ENCODE measurements at places on chromosomes 12 and 14.

DNA sequence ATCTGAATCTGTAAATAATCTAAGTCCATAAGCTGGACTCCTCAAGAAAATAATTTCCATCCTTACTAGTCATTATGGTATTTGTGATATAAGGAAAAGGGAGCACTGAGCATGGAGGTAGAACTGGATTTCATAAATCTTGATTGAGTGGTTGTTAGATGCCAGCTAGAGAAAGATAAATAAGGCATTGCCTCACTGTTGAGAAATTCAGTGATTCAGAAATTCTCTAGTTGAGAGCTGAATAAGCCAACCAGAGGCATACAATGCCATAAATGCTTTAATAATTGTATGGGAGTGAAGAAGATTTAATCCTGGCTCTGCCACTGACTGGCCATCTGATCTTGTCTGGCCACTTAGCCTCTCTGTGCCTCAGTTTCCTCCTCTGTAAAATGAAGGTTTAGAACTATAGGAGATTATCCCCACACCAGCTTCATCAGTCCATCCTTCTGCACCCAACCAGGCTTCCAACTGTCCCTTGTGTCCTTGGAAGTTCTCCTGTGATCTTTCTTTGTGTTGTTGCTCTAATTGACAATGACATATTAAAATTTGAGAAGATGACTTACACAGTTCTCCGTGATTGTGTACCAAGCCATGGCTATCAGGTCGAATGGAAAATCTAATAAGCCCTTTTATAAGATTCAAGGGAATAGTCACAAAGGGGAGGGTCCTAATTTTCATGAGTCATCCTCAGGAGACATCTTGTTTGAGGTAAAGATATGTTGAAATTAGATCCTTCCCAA lies 394.3 kb downstream of the EGLN3 start:
- no peak for DNase-seq

GRCh38 chr14:57057803-57058202 lies 210.9 kb downstream of the EXOC5 start:
- DNase-seq, result no peak

- DNase-seq, result no peak
Measured at GRCh38 chr12:129101816-129102215, 248.5 kb downstream of the GLT1D1 start.

DNA sequence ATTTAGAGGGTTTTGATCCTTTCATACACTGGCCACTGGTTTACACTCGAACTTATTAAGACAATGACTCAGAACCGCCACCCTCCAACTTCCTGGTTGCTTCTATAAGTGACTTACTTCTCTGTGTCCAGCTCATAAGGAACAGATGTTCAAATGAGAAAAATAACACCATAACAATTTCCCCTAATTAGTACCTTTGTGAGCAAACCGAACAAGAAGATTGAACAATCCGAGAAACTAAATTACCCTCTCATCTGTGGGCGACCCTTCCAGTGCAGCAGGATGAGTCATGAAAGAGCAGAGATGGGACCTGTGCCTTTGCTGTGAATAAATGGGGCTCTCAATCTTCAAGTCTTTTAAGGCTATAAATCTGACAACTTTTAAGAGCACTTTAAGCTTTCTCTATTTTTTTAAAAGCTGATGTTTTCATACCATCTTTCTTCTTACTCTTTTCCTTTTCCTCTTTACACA lies 146.8 kb upstream of the RASSF8 start:
- DNase-seq, result no peak

GRCh38 chr14:103728141-103728540 lies 12.5 kb downstream of the ZFYVE21 start:
- no peak for DNase-seq

DNA sequence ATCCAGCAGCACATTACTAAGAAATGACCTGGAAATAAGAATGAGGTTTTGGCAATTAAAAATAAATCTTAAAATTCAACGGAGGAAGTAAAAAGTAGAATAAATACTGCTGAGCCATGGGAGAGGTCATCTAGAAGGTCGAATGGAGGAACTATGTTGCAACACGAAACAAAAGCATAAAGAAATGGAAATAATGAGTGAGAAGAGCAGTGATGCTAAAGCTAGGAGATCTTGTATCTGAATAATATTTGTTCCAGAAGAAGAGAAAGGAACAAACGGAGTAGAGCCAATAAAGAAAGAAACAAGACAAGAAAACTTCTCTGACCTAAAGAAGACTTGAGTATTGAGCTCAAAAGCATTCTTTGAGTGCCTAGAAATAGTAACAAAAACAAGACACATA lies 6.6 kb upstream of the KRT7 start:
- no peak for DNase-seq

- DNase-seq, result no peak
Measured at GRCh38 chr12:23001487-23001886, 376.5 kb downstream of the ETNK1 start.

GRCh38 chr12:7197841-7198240 lies 8.4 kb downstream of the PEX5 start:
- no peak for DNase-seq

- no peak for DNase-seq
Measured at GRCh38 chr12:131123817-131124216, 170.1 kb downstream of the ADGRD1 start.

DNA sequence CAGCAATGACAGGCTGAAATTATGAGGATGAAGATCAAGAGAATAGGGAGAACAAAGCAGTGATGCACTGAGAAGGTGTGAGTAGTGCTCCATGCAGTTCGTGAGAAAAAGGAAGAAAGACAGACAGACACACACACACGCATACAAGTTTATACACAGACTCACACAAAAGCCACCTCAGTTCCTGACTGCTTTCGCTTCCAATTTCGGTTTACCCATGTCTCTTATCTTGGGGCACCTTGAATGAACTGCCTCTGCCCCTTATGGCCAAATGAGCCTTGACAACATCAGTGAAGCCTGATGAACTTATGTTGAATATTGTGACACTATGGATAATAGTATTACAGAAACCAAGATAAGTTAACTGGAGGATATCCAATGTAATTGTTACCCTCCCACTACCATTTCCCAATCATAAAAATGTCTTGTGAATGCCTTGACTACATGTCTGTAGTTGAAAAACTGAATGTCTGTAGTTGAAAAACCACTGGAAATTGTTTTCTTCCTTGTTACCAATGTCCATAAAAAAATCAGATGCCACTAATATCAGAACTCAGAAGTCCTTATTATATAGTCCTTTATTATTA lies 380.4 kb upstream of the DDHD1 start:
- DNase-seq, result no peak

DNA sequence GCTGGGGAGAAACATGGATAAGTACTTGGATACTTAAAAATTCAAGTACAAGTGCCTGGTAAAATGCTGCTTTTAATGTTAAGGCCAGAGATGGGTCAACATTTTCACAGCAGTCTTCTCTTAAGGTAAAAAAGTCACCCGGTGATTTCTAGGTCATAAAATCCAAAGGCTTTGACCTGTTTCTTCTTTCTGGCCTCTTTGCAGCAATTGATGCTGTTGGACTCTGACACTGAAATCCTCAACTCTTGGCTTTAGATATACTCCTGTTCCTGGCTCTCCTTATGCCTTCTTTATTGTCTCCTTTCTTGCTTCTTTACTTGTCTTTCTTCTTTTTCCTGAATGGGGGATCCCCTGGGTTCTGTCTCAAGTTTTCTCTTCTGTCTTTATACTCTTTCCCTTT lies 189.2 kb downstream of the SSPN start:
- no peak for DNase-seq

DNA sequence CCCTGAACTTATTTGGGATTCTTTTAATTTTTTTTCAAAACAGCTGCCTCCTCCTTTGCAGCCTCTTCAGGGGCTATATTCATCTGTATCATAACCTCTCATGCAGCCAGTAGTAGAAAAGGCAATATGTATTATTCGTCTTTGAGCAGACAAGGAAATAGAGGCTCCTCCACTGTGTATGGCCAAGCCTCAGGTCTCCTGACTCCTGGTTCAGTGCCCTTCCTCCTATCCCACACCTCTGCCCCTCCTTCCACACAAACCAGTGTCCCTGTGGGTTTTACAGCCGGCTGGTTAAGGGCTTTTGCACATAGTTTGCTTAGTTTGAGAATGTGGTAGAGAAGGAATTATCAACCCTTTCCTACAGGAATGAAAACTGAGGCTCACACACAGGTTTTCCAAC lies 8.8 kb upstream of the ACVRL1 start:
- DNase-seq, result no peak

GRCh38 chr14:80264702-80265101 lies 53.4 kb upstream of the DIO2 start:
- no peak for DNase-seq

DNA sequence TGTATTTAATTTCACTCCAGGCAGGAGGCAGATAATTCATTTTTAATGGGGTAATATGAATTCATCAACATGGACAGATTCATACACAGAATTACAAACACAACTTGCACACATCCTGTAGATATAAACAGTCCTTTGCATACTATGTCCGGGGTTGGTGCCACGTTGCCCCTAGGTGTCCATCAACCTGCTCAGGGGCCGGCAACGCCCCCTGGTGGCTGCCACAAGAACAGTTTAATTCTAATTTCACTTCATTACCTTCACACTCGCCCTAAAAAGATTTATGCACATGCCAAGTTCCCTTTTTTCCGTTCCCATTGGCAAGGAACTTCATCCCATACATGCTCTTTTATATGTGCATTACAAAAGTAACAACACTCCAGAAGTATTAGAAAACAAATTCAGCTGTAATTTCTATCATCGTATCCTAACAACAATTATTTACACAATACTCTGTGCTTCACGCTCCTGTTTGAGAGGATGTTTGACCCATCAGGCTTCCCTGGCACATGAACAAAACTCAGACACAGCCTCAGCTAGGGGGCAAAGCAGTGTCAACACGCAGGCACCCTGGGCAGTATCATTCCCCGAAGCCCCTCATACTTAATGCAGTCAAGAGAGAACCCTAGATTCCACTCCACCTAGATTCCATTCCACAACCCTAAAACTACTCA lies 15.5 kb downstream of the MANSC1 start:
- no peak for DNase-seq

GRCh38 chr14:104582005-104582404 lies 2.4 kb downstream of the C14orf180 start:
- DNase-seq, result no peak

DNA sequence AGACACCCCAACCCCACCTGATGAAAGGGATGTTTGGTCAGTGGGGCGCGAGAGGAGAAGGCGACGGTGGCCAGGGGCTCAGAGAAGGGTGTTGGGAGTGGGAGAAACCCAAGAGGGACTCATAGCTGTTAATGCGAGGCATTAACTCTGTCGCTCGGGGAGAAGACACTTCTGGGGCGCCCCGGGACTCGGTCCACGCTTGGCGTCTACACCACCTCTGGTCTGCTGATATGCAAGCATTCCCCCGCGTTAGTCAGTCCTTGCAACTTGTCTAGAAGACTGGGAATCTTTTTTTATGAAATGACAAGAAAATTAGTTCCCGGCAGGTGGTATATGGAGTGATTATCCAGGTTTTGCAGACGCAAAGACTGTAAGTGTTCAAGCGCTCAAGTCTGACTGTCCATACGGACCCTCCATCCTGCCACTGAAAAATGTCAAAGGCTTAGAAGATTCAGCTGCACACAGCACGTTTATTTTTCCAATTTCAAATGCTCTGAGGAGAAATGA lies 360 bp upstream of the SLC35F4 start:
- DNase-seq, result no peak

DNA sequence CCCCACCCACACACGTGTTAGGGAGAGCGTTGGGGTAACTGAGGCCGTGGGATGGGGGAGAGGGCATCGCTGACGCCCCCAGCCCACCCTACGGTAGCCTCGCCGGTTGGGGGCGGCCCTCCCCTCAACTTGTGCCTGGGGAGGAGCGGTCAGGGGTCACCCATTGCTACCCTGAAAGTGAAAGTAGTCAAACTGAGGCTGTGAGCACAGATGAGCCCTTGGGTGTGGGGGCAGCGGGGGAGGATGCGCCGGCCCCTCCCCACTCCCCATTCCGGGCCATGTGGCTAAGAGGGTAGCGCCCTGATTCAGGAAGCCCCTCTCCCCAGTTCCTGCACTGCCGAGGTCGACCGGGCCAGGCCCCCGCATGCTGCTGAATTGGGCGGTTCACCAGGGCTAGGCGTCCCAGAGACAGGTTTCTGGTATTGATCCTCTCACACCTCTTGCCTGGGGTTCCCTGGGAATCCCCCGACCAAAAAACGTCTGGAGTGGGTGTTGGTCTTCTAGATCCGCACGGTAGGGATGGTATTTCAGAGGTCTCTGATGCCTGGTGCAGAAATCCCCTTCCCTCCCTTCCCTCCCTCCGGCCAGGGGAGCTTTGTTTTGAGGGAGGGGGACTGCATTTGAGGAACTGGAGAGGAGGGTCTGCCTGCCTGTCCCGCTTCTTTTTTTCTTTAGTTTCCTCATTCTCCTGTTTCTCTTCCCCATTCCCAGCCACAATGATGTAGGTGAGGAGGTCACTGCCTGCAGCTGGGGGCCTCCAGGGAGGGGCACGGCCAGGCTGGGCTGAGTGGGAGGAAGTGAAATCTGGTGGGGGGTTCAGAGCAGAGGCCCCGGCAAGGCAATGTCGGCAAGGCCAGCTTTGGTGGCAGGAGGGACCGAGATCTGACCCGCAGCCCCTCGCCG lies 1.0 kb downstream of the SH2B3 start:
- DNase-seq, result no peak

- no peak for DNase-seq
Measured at GRCh38 chr12:65460063-65460462, 181.6 kb downstream of the MSRB3 start.

GRCh38 chr12:11821386-11822080 lies 172.1 kb downstream of the ETV6 start:
- no peak for DNase-seq

DNA sequence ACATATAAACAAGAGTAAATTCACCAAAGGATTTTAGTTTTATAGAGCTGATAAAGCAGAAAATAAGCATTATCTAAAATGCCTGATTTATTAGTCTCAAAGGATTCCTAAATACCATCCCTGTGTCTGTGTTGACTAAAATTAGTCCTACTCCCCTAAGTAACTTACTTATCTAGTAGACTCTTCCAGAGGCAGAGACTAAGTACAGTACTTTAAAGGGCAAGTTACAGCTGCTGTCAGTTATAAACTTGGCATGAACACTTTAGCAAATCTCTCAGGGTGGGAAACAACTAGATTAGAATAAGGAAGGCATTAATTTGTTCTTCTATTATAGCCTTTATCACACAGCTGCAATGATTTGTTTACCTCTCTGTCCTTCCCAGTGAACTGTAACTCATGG lies 46.0 kb downstream of the ATP2B1 start:
- DNase-seq, result no peak

DNA sequence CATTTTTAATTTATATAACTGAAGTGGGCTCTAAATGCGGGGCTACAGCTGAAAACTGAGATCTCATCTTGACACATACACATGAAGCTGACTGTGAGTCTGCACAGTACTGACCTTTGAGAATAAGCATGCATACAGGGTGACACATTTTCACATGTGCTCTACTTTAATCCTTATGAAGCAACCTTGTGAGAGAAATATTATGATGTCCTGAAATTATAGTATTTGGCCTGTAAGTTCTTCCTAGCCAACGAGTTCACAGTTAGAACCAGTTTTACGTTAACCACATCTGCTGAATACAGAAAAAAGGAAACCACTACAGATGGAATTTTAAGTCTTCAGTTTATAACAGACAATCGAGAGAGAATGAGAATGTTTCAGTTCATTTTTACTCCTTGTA lies 70.3 kb downstream of the SPPL3 start:
- DNase-seq, result no peak

GRCh38 chr12:113221997-113222729 lies 899 bp downstream of the TPCN1 start:
- DNase-seq, result no peak

- no peak for DNase-seq
Measured at GRCh38 chr12:40825156-40825555, 132.9 kb downstream of the CNTN1 start.

- DNase-seq, result no peak
Measured at GRCh38 chr12:15636060-15636890, 152.9 kb downstream of the EPS8 start.

Measured in stimulated activated CD8-positive, alpha-beta memory T cell treated with anti-CD3 and anti-CD28 coated beads, Interleukin-7, amount 100 ng/mL, for 48 hours (primary cell).